ENCODE measurements at places on chromosomes 3 and 15.

DNA sequence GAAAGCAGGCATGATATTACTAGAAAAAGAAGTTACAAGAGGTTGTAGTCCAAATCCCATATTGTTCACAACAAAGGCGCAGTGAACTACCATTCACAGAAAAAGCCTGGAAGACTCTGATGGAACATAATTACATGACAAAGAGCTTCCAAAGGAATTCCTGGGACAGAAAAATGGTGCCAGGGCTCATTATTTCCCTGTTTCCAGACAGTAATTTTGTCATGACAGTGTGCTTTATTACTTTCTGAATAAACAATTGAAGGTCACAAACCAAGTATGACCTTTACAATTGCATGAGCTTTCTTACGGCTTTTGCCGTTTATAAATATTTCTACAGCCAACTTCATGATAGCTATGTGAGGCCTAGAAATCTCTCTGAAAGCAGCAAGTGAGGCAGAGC is 61.0 kb downstream of the CYFIP1 start:
- DNase-seq: no peak

DNA sequence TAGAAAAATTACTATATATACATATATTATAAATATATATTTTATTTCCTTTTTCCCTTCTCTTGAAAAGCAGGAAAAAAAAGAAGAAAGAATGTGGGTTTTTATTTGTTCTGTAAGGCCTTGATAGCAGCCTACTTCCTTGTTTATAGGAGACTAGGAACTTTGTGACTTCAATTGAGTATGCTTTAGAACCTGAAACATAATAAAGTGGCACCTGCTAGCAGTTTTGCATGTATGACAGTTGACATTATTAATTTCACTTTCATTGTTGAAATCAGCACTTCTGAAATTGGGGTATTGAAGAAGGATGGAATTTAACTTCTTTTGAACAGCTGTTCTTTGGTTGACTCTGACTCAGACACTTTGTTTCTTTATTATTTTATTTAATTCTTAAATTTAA is 56.9 kb downstream of the GLCE start:
- no peak for DNase-seq

DNA sequence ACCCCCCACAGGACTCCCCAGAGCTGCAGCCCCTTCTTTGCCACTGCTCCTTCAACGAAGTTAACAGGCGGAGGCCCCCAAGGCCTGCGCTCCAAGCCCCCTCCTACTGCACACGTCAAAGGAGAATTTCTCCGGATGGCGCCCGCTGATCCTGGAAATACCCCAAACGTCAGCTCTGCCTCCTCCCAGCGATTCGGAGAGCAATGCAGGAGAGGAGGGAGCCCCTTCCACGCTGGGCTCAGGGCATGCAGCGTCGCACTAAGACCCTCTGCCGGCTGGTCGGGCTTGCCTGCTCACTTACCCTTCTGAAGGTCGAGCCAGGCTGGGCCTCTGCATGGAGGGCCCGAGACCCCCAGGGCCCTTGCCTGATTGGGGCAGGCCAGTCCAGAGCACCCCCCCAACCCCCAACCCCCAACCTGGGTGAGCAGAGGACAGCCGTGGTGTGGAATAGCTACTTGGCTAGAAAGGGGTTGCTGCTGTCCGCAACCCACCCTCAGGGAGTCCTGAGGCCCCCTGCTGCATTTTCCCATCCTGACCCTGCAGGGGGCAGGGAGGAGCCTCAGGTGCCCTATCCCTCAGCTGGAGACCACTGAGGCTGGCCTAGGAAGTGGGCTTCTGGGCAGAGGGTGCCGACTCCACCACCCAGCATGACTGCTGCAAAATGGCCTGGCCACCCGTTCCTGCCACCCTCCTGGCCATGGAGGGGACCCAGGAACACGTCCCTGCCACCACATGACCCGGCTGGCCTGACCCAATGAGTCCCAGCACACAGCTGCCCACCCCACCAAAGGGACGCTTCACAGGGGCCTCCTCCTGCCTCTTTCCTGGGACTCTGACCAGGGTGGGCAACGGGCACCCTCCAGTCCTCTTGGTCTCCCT is 976 bp downstream of the ATP2B2 start:
- DNase-seq: no peak

DNA sequence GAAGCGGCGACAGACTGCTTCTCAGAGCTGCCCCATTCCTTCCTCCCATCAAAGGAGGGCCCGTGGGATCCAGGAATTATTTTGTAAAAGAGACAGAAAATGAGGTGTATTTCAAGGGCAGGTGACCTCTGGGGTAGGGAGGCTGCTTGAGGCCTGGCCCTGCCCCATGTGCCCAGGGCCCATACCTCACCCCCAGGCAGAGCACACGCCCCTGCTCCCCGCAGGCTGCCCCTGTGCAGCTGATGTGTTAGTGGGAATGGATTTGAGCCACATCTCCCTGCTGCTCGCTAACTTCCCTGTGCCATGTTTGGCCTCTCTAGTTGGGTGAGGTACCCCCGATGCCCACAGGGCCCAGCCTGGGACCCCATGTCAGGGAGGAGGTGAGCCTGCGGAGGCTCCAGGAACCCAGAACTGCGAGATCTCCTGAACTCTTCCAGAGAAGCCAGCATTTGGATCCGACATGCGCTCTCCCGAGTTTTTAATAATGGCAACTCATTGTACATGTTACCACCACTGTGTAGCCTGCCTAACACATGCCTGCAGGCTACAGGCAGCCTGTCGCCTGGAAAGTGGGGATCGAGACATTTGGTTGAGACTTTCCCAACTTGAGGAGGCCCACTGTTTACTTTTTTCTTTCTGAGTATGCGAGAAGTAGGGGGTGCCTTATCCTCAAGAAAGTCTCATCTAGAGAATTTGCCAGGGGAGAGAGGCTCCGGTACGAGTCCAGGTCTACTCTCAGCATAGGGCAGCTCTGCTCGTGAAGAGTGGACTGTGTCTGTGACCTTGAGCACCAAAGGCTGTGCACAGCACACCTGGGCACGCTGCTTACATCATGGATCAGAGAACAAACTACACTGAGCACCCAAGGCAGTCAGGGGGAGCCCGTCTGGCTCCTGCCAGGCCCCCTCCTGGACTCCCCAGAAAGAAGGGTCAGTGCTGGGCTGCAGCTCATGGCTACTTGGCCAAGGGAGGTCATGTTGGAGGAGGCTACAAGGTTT is 36.1 kb downstream of the PCSK6 start:
- no peak for DNase-seq

GRCh38 chr3:157098823-157099185 is 61.1 kb downstream of the CCNL1 start:
- no peak for DNase-seq

GRCh38 chr3:13513913-13514517 is 33.9 kb downstream of the HDAC11 start:
- no peak for DNase-seq

DNA sequence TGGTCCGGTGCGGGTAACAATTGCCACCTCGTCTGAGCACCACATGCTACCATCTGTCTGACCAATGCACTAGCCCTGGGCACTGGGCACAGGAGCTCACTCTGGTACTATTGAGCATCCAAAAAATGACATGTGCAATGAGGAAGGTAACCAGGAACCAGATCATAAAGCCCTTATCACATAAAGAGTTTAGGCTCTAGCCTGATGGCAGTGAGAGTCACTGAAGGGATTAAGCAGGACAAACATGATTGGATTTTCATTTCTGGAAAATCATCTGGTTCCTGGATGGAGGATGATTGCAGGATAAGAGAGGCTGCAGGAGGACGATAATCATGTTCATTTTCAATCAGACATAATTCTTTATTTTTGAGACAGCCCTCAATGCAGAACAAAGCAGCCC is 12.4 kb downstream of the NDUFB4 start:
- DNase-seq: no peak

GRCh38 chr3:122021811-122022401 is at the start of gene ILDR1:
Gene ILDR1, minus strand, starts transcription at chr3:122022247. Its CDS starts 170 bp downstream, at chr3:122022077.
- DNase-seq: no peak

DNA sequence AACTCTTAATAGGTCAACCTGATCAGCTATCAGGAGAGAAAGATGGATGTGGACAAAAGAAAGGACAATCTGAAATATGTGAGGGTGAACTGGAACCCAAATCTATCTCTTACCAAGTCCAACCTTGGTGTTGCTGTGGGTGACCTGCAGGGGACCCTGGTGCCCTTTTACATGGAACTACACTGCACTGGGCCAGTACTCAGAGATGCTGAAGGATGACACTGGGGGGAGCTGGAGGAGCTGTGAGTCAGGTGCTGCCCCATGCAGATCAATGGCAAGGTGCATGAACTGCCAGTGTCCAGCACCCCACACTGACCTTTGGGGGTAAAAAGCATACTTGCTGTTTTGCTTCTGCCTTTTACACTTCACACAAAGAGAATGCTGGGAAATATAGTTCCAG is 55.6 kb upstream of the TBC1D5 start:
- DNase-seq: no peak

GRCh38 chr15:36673039-36673438 is 93.6 kb downstream of the CDIN1 start:
- no peak for DNase-seq

DNA sequence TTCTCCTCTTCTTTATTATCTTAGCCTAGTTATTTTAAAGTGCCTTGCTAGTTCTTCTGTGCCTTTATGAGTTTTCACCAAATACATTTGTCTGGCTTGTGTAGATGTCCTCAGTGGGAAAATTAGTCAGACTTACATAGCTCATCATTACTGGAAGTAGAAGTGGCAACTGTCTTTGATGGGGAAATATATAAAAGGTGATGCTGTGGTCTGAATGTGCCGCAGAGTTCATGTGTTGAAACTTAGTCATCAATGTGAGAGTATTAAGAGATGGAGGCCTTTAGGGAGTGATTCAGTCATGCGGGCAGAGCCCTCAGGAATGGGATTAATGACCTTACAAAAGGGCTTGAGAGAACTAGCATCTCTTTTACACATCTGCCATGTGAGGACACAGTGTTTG is 6.4 kb upstream of the ERICH6 start:
- DNase-seq: no peak

Data from MV-4-11 (cell line).